Effector CD8-positive, alpha-beta T cell (primary cell): ENCODE measurements at places on chromosomes 13 and 19.

DNA sequence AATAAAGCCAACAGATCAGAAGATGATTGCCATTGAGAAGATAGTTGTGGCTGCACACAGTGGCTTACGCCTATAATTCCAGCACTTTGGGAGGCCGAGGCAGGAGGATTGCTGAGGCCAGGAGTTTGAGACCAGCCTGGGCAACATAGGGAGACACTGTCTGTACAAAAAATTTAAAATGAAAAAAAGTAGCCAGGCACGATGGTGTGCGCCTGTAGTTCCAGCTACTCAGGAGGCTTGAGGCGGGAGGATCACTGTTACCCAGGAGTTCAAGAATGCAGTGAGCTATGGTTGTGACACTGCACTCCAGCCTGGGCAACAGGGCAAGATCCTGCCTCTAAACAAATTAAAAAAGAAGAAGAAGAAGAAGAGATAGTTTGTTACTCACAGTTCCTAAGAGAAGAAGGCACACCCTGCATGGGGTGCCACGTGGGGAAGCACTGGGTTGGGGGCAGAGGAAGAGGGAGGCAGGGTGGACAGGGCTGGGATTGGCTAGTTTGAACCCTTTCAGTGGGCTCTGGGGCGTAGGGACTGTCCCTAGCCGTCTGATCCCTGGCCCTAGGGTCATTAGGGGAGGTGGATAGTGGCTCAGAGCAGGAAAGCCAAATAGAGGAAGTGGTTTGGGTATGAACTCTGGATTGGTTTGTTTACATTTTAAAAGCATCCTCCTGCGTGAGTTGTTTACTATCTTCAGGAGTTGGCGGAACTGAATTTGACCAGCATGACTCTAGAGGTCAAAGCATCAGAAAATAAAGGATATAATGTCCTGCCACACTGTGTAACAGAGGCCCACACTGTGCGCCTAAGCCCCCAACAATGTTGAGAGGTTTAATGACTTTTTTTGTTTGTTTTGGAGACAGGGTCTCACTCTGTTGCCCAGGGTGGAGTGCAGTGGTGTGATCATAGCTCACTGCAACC is 60.5 kb upstream of the MEDAG start:
- DNase-seq, result no peak

GRCh38 chr19:37986048-37986750 is 79.2 kb downstream of the SIPA1L3 start:
- DNase-seq, result no peak

DNA sequence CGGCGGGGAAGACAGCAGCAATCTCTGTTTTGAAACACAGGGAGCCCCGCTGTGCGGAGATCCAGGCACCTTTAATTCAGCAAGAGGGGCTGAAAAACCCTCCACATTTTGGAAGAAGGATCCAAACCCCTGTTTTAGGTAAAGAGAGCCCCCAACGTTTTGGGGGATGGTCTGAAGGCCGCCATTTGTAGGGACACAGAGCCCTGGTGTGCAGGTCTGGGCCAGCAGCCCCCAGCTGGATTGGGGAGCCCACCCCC is 3.5 kb upstream of the HOOK2 start:
- no peak for DNase-seq

- peak; percentile 79 for DNase-seq
Observed at GRCh38 chr19:49533551-49534488, 6.0 kb downstream of the RCN3 start.

DNA sequence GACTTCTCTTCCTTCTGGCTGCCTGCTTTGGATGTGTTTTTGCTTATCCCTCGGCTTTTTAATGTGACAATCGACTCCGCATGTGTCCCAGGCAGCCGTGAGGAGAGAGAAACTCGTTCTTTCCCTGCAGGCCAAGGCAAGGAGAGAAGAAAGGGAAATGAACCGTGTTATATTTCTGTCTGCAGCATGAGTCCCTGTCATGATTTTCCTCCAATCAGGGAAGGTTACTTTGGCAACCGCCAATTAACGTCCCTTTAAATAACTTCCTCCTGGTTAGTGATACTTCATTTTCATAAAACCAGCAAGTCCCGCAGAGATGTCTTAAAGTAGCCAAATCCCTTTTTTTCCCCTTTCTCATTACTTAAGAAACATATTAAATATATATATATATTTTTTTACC is 42.6 kb downstream of the RFC3 start:
- DNase-seq, result no peak
